ENCODE measurements at places on chromosomes 1 and 21.

GRCh38 chr21:25708467-25709065 lies 26.1 kb downstream of the ATP5PF start:
- DNase-seq, result peak; percentile 69

- peak; percentile 47 for DNase-seq
Observed at GRCh38 chr1:61056573-61057439, 25.6 kb upstream of the NFIA start.

DNA sequence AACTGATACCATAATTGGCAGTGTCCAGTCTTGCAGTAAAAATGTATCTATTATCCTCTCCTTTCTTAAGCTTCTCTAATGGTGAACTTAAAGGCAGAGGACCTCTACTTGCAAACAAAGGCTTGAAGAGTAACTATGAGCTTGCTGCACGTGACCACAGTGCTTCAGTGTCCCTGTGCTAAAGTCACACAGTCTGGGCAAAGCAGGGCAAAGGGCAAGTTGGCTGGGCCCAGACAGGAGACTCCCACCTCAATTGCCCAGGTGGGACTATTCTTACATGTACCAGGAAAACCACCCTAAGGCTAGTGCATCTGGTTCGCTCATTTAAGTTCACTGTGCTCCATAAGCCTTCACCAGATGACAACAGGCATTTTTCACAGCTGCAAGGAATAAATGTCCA lies 374.2 kb upstream of the PROX1 start:
- DNase-seq, result no peak

- no peak for DNase-seq
Observed at GRCh38 chr21:41831453-41831831, 47.7 kb downstream of the PRDM15 start.

DNA sequence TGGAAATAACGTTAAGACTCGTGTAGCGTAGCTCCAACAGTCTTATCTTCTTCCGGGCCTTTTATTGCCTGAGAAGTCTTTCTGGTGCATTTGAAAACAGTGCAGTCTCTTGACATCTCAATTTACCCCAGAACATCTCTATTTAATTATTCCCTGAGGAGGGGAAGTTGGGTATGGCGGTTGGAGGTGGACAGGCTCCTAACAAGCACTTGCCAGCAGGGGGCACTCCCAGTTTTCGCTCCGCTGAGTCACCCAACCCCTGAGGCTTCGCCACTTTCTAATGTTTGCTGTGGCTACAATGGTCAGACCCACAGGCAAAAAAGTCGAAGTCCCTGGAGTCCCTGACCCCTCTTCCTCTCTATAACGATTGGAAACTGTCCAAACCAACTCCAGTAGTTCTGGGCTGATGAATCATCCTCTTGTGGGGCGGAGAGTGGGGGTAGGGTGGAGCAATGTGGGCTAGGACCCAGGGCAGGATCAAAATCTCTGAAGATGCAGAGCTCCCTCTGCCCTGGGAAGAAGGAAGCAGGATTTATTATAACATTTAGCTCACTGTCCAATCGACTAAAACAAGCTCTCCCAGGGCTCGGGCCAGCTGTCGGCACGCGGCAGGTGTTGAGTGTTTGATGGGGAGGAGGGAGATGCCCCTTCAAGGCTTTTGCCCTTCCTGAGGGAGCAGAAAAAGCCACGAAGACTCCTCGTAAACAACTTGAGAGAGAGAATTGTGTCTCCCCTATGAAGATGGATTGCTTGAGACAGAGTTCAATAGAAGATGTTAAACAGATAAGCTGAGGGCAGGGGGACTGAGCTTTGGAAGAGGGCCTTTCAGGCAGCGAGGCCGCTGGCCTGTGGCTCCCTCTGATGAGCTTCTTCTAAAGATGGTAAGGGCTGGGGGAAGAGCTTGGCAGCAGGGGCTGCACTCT lies 85.7 kb downstream of the BRINP2 start:
- no peak for DNase-seq

- no peak for DNase-seq
Observed at GRCh38 chr21:43881283-43881682, 16.3 kb downstream of the AGPAT3 start.

- DNase-seq, result peak; percentile 86
Observed at GRCh38 chr21:36989699-36990507, 16.6 kb upstream of the RIPPLY3 start.

DNA sequence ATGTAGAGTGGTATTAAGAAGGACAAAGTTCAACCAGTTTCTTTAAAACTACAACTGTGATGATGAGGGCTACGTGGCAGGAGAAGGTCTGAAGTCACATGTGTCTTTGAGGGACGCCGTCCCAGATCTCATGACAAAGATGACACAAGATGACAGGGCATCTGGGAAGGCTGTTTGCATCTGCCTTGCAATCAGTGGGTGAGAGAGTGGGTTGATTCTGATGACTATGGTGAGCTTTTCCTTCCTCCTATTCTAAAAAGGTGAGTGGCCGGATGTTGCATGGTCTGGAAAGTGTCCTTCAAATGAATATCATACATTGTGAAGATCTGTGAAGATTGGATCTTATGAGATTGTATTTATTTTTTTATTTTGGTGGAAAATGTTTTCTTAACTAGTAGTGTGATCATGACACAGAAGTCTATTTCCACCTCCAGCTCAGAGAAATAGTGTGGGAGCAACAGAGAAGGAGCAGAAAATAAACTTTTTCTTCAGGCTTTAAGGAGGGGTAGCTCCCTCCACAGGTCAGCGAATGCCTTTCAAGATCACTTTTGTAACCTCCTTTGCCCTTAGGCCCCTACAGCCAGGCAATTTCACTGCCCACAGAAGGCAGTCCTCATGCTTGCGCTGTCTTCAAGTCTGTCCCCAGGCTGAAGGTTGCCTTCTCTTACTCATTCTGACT lies 76.0 kb upstream of the ATF3 start:
- DNase-seq, result no peak

- DNase-seq, result no peak
Observed at GRCh38 chr1:15674386-15675159, 9.5 kb upstream of the PLEKHM2 start.
